ENCODE measurements at places on chromosomes 6 and 20. TPM values are rescaled to one million over a fixed set of nuclear protein-coding genes. Genes with fewer than 3 reads are reported as not detected.

CUL7 gene
- total RNA-seq = 6.7 TPM

ZSCAN23 gene
- not detected for total RNA-seq

AIF1 gene
- total RNA-seq = not detected

APOM gene
- 1.8 TPM for total RNA-seq

PTK6 gene
- 2.4 TPM for total RNA-seq

TCF15 gene
- not detected for total RNA-seq

TRIM27 gene
- 48.9 TPM for total RNA-seq

MLN gene
- total RNA-seq = not detected

KIAA0408 gene
- 6.6 TPM for total RNA-seq

KATNA1 gene
- total RNA-seq = 10.6 TPM

ANKRD6 gene
- total RNA-seq = 2.1 TPM

ATRN gene
- 25.5 TPM for total RNA-seq

TRAPPC3L gene
- not detected for total RNA-seq

HLA-DMB gene
- 1.5 TPM for total RNA-seq

DNAH8 gene
- not detected for total RNA-seq

RAET1E gene
- 2.6 TPM for total RNA-seq

EYA2 gene
- 3.2 TPM for total RNA-seq

UST gene
- total RNA-seq = 2.5 TPM

KHDC1 gene
- 3.8 TPM for total RNA-seq

EYS gene
- not detected for total RNA-seq

BTNL2 gene
- not detected for total RNA-seq

CD93 gene
- not detected for total RNA-seq

LPA gene
- 0.02 TPM for total RNA-seq

TEAD3 gene
- total RNA-seq = 4.5 TPM

TSHZ2 gene
- total RNA-seq = not detected

Data from A549 treated with CpdA at 1 μM for 4 hours (cell line).